ENCODE measurements at places on chromosomes 4 and X.

DNA sequence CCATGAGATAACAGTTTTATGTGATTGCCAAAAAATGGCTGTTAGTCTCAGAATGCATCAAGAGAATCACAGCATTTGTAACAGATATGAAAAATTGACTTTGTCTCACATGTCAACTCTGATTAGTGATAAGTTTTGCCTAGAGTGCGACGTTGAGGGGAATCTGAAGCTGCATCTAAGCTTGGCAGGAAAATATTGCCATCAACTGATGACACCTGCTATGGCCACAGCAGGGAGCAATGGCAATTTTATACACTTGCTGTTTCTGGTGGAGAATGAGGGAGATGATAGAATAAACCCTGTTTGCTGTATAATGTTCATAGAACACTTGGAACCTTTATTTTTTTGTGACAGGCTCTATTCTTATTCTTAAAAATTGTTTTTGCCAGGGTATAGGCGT is 205.4 kb upstream of the GNPDA2 start:
- no peak for DNase-seq

DNA sequence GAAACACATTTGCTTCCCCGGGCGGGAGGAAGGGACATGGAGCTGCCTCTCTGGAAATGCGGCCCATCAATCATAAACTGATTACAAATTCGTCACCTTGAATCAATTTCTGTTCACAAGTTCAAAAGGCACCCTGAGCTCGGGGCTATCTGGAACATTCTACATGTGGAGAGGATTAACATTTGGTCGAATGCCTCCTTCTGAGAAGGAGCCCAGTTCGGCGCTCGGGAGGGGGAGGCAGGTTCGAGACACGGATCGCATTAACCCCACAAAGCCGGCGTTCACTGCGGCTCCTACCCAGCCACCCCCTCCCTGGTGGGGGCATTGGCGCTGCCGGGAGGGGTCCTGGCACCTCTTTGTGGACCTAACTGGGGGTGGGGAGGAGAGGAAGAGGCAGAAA is 108.0 kb downstream of the CPZ start:
- DNase-seq, result no peak

GRCh38 chrX:15173411-15173810 is 96.5 kb downstream of the ASB9 start:
- DNase-seq, result no peak

- no peak for DNase-seq
Measured at GRCh38 chrX:79300856-79301255, 66.3 kb downstream of the ITM2A start.

DNA sequence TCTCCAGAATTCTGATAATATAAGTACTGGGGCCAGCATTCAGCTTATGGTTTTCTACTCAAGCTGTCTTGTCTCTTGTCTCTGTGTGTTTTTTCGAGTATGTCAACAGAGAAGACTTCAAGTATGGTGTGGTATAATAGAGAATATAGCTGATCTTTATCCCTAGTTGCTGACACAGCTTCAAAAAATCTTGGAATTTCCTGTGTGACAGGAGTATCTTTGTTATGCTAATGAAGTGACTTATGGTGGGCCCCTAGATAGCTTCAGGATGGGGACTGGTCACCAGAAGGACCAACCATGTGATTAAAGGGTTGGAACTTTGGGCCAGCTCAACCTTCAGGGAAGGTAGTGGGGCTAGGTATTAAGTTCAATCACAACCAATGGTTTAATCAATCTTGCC is 2.9 kb downstream of the GPRASP3 start:
- no peak for DNase-seq

DNA sequence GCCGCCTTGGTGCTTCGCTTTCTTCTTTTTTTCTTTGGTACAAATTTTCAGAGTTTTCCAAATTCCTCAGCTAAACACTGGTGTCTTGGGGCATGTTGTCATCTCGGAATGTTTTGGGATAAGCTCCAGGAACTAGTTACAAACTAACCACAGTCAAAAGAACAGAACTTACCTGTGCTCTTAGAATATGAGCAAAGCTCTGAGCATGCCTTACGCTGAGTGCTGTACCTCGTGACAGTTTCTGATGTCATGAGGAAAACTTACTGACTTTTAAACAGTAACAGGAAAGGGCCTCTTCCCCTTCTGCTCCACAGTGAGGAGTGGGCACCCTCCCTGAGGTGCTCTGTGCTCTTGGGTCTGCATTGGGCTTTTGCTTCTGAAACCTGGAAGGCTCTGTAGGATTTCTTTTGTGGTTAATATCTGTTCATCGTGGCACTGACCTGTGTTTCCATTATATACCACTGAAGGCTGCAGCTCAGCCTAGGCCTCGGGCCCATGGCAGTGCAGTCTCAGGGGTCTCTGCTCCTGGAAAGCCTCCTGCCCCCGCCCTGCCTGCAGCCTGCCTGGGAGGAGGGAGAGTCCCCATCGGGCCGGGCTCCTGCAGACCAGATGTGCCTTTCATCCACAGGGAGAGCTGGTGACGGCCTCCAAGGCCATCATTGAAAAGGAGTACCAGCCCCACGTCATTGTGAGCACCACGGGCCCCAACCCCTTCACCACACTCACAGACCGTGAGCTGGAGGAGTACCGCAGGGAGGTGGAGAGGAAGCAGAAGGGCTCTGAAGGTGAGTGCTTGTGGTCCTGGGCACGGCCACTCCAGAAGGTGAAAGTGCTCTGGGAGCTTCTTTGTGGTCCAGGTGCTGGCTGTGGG is 48.7 kb downstream of the NOP14 start:
- DNase-seq, result no peak

GRCh38 chrX:80648023-80648422 is 161.7 kb downstream of the BRWD3 start:
- no peak for DNase-seq

DNA sequence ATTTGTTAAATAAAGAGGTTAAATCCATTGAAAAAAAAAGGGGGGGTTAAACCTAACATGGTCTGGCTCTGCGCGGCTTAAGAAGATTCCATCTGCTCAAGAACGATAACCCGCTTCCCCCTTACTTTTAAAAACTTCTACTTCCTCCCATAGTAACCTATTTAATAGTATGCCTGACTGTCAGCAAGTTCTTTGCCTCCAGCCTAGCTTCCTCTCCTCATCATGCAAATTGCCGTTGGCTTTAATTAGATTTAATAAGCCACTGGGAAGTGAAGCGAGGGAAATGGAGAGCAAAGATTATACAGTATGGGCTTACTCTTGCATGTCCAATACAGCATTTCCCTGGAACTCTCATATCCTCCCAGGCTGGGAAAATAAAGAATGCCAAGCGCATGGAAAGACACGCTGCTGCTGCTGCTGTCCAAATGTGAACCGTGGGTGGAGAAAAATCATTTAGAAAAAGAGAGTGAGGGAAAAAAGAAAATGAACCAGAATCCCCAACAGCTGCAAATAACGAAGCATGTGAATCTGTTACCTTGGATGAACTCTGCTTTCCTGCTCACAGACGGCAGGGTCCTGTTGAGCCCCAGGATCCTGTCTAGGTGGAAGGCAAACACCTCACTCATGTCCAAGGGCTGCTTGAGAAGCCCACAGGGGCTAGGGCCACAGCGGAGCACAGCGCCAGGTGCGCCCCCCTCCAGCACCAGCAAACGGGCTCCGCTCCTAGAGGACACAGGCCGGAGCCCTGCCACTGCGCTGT is 2.7 kb downstream of the GASK1B start:
- no peak for DNase-seq
